ENCODE measurements at places on chromosomes 3 and 15.

DNA sequence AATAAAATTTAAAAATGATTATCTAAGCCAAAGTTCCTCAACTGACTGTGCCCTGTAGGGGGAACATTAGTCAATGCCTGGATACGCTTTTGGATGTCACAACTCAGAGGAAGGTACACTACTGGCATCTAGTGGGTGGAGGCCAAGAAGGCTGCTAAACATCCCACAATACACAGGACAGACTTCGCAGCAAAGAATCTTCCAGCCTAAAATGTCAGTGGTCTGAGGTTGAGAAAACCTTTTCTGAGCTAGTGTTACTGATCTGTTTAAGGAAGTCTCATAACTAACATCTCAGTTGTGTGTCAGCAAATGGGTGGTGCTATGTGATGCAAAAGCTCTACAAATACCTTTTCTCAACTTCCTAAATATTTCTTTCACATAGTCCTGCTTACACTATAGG lies 20.9 kb upstream of the LDHAL6B start:
- DNase-seq = no peak

DNA sequence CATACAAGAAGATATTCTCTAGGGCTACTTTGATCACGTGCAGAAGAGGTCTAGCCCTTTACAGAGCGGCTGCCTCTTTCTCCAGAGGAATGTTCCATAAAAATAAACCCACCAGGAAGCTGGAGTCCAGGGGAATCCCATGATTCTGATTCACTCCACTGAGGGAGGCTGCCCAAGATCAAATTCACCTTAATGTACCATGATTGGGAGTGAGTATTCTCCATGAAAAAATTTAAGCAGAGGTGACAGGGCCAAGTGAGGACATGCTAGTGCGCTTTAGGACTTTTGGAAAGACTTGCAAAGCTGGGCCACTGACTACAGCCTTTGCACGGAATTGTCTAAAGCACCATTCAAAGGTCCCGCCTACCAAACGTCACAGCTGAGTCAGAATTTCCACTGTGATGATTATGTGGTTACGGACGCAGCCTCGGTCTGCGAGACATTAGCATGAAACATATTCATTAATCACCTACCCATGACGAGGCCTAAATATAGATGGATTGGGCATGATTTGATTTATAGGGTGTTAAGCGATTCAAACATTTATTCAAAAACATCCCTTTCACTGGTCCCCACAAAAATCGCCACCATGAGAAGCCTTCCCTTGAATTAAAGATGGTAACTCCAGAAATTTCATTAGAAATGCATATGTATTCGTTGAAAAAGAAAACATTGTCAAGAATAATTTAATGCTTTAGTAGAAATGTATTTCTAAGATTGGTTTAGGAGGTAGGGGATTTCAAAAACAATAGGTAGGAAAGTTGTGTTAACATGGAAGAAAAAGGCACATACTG lies 152.6 kb downstream of the GREM1 start:
- DNase-seq = no peak

DNA sequence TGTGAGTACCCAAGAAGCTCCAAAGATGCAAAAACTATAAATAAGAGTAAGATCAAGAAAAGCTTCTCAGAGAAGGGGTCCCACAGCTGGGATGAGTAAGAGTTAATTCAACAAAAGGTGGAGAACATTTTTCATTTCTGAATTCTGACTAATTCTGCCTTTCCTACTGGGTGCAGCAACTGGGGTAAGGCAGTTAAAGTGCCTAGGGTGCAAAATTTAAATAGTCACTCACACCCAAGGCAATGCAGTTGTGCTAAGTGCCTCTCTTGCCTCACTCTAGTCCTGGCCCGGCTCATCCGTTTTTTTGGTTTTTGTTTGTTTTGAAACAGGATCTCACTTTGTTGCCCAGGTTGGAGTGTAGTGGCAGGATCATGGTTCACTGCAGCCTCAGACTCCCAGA lies 240.2 kb downstream of the TP63 start:
- no peak for DNase-seq

DNA sequence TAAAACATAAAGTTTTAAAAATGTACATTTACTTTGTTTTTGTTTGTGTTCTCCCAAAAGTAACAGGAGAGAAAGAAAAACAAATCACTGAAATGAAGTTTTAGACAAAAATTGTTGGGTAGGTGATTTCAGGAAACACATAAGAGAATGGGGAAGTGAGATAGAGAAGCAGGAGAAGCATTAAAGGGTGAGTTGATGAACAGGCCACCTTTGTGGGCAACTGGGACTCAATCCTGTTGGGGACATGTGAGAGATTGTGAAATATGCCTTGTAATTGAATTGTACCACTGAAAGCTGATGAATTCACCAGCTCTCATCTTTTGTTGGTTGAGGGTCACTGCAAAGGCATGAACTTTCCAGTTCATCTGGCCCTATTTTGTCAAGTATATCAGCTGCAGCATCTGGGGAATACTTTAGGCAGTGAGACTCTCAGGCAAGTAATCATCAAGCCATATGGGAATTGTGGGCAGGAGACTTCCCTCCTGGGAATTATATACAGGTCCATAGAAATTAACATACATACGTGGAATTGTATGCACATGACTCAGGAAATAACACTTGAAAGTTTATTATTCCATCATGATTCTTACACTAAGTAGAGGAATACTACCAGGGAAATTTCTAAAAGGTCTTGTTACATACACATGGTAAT lies 181.0 kb downstream of the ZBBX start:
- no peak for DNase-seq

GRCh38 chr15:53323191-53323590 lies 436.3 kb downstream of the WDR72 start:
- DNase-seq = no peak

DNA sequence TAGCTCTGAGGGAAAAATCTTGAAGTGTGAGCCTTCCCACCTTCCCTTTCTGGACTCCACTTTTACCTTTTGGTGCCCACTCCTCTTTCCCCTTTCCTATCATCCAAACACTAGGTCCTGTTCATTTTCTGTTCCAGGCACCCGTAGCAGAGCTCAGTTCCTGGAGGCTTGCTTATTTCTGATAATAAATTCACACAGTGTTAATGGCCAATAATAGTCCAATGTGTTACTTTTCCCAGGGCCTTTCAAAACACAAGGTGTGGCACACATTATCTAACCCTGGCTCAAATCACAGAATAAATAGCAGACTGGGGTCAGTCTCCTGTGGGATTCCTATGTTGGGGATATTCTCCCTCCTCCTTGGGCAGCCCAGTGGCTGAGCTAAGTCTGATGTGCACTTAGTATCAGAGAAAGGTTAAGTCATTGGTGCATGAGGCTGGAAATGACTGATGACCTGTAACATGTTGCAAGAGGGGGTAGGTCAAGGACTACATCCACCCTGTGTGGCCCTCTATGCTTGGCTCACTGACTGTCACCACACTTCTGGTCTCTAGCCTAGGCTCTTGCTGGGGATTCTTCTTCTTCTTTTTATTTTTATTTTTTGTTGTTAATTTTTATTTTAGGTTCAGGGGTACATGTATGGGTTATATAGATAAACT lies 43.7 kb upstream of the ROPN1 start:
- DNase-seq = no peak

GRCh38 chr3:180447136-180447535 lies 154.8 kb upstream of the TTC14 start:
- DNase-seq = no peak

GRCh38 chr3:112132554-112132953 lies 494 bp downstream of the GCSAM start:
- no peak for DNase-seq

- no peak for DNase-seq
Observed at GRCh38 chr15:98546329-98546728, 102.0 kb upstream of the IGF1R start.

GRCh38 chr15:27865323-27865922 lies 233.7 kb downstream of the OCA2 start:
- DNase-seq = no peak

GRCh38 chr3:12107071-12107713 lies 51.5 kb downstream of the TIMP4 start:
- DNase-seq = no peak

- DNase-seq = no peak
Observed at GRCh38 chr3:51375571-51375970, 9.5 kb upstream of the MANF start.

GRCh38 chr3:174758943-174759342 lies 100.2 kb upstream of the NAALADL2 start:
- DNase-seq = no peak

DNA sequence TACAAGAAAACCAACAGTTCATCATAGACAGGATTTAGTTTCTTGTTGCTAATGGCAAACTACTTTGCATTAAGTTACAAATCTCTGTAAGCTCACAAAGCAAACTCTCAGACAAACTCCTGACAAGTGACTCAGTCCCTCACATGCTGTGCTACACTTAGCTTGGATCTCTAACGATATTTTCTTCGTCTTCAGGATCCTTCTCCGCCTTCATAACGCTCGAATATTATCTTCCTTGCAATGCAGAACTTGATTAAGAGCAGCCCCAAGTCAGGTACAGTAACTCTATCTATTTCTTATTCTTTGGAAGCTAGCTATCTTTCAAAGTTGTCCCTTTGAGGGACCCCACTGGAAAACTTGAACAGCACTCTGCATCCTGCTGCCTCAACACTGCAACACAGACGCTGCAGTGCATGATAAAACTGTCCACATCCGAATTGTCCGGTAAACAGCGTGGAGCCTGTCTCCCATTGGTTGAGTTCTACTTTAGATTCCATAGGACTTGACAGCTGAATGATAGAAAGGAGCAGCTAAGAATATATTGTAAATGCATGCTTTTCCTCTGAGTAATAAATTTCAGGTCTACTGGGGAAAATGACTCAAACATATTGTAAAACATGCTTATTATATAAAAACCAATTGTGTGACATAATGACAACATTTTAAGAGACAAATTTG lies 61.3 kb downstream of the UACA start:
- no peak for DNase-seq

GRCh38 chr3:169323578-169324451 lies 339.7 kb downstream of the MECOM start:
- DNase-seq = no peak

DNA sequence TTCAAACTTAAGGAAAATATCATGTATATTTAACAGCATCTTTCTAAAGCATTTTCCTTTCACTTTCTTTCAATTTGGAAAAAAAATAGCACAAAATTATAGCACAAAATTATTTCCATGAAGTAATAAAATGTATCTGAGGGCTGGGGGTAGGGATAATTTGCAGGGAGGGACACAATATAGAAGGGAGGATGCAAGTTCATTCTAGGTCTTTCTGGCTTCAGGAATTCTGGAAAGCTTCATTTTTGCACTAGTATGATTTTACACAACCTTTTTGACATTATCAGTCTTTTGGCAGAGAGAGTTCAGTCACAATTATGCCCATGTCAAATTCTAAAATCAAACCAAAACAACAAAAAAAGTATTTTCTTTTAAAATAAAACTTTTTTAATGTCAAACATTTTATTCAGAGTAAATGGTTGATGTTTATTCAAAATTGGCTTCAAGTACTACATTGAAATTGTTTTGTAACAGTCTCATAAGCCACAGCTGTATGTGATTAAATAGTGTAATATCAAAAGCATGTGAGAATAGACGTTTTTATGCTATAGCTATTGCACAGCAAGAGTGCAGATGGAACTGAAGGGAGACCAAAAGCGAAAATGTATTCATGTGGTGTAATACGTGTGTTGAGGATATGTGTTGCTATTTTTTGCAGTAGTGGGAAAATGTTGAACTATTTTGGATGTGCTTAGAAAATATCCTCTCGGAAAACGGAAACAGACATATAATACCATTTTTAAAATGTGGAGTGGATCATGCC lies 5.8 kb downstream of the RBMS3 start:
- no peak for DNase-seq

- DNase-seq = no peak
Observed at GRCh38 chr3:14138109-14138877, 13.4 kb downstream of the TMEM43 start.

- no peak for DNase-seq
Observed at GRCh38 chr15:96334705-96335410, 4.4 kb downstream of the NR2F2 start.

DNA sequence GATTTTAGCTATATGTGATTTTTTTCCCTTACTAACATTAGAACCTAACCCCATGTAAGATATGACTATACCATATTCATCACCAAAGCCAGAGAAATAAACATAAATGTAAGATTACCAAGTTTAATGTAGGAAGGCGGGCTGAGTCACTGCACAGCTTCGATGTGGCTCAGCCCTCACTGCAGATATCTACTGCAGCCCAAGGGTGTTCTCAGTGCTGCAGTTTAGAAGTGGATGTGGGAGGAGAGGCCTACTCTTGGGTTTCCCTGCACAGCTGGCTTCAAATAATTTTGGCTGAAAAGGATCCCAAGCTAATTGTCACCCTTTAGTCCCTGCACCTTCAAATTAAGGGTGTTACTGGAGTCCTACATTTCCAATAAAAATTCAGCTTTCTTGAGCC lies 9.3 kb downstream of the ARPP19 start:
- peak; percentile 58 for DNase-seq

- no peak for DNase-seq
Observed at GRCh38 chr3:139561255-139561817, 21.8 kb upstream of the RBP1 start.

GRCh38 chr3:57544181-57545125 lies at the start of gene DNAH12:
DNAH12 (minus strand) TSS chr3:57544344; CDS start chr3:57542870, 1,474 bp downstream.
- DNase-seq = peak; percentile 13

- DNase-seq = no peak
Observed at GRCh38 chr15:75827691-75828090, 15.6 kb upstream of the UBE2Q2 start.

DNA sequence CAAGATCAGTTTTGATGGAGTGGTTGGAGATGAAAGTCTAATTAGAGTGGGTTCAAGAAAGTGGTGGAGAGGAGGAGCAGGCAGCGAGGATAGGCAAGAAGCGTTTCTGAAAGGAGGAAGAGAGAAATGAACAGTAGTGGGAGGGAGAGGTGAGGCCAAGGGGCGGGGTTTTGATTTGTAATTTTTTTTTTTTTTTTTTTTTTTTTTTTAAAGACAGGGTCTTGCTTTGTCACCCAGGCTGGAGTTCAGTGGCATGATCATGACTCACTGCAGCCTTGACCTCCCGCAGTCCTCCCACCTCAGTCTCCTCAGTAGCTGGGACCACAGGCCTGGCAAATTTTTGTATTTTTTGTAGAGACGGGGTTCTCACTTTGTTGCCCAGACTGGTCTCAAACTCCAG lies 36.6 kb downstream of the MRAS start:
- no peak for DNase-seq

- peak; percentile 38 for DNase-seq
Observed at GRCh38 chr3:63343674-63344073, 65.6 kb downstream of the SYNPR start.

DNA sequence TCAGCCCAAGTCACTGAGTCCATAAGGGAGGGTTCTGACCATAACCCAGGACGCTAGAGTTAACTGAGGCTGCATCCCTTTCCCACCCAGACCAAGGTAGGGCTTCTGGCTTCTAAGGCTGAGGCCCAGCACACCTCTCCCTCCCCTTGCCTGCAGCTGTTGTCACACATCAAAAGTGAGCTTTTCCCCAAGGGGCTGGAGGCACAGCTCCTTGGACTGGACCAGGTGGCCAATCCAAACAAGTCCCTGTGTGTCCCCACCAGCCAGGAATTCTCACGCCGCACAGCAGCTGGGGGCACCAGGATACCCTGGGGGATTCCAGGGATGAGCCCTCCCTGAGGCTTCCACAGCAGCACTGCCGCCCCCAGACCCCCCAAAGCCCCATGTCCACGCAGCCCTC lies 22.3 kb upstream of the ISLR2 start:
- no peak for DNase-seq

- DNase-seq = no peak
Observed at GRCh38 chr3:48623851-48624547, 2.4 kb upstream of the TMEM89 start.

All from activated T-cell treated with anti-CD3 and anti-CD28 coated beads for 48 hours (primary cell).